ENCODE measurements at places on chromosomes 16 and 17.
A peak's percentile ranks its signal among the peaks of the same experiment; 100 is the strongest.

- DNase-seq: peak; percentile 45
Observed at GRCh38 chr17:7589204-7589868, 558 bp downstream of the SOX15 start.

GRCh38 chr16:48117217-48118105 lies 38.3 kb downstream of the ABCC12 start:
- DNase-seq: no peak

DNA sequence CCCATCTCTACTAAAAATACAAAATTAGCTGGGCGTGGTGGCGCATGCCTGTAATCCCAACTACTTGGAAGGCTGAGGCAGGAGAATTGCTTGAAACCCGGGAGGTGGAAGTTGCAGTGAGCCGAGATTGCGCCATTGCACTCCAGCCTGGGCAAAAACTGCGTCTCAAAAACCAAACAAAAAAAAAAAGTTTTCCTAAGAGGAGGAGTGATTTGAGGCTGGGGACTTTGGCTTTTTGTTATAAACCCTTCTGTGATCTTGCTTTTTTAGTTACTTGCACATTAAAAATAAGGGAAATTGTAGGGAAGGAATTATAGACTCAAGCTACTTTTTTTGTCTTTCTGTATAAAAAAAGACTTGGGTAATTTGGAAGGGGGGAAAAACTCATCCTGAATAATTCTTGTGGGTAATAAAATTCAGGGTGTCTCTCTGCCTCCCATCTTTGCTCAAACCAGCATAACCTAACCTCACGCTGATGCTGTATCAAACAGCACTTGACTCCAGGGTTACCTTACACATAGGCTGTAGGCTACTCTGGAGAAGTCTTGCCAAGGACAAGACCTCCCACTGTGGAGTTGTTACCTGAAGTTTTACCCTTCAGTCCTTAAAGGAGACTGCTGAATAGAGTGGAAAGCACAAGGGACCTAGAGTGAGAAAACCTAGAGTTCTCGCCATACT lies 1.7 kb upstream of the CDR2 start:
- no peak for DNase-seq

GRCh38 chr16:85571563-85571812 lies 41.6 kb upstream of the GSE1 start:
- no peak for DNase-seq

DNA sequence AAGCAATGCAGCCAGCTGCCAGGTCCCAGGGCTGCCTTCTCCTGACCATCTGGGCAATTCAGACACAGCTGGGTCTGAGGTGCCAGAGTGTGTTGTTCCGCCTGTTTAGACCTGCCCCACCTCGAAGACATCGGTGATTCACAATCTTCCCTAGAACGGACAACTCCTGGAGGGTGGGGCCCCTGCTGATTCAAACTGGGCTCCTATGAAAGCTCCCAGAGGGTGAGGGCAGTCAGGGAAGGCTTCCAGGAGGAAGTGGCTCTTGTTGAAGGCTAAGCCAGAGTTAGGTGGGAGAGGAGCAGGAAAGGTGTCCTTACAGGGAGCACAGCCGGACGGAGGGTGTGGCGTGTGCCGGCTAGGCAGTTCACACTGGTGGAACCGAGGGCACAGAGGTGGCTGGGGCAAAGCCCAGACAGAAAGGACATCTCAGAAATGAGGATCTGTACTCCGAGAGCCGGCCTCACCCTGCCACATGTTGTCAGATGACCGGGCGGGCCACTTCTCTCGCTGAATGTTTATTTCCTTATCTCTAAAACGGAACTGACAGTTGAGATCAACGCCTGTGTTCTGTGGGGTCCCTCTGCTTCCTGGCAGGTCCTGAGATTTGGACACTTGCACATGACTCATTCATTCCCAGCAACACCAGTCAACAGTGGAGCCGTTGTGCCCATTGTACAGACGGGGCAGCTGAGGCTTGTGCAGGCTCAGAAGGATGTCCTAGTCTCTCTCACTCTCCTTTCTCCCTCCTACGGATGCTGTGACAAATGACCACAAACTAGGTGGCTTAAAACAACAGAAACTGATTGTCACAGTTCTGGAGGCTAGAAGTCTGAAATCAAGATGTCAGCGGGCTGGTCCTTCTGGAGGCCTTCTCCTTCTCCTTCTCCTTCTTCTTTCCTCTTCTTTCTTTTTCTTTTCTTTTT lies 26.9 kb upstream of the LITAF start:
- DNase-seq: no peak

DNA sequence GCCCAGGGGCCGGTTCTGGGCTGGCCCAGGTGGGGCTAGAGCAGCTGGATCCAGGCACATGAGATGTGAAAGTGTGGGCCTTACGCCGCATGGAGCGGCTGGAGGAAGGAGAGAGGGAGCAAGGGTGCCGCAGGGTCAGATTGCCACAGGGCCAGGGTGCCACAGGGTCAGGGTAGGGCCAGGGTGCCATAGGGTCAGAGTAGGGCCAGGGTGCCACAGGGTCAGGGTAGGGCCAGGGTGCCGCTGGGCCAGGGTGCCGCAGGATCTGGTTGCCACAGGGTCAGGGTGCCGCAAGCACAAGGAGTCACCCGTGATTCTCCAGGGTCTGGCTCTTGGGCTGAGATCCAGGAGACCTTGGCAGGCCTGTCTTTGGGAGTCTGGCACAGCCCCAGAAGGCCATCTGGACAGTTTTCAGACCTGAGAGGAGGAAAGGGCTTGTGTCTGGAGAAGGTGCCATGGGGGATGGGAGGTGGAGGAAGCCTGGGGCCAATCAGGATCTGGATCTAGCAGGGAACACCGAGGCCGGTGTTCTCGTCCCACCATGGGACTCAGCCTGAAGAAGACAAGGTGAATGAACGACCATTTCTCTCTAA lies 13.1 kb upstream of the LASP1NB start:
- no peak for DNase-seq

GRCh38 chr17:47231866-47232265 lies 21.8 kb upstream of the ITGB3 start:
- DNase-seq: no peak

- no peak for DNase-seq
Observed at GRCh38 chr17:45688353-45688752, 95.8 kb upstream of the CRHR1 start.

DNA sequence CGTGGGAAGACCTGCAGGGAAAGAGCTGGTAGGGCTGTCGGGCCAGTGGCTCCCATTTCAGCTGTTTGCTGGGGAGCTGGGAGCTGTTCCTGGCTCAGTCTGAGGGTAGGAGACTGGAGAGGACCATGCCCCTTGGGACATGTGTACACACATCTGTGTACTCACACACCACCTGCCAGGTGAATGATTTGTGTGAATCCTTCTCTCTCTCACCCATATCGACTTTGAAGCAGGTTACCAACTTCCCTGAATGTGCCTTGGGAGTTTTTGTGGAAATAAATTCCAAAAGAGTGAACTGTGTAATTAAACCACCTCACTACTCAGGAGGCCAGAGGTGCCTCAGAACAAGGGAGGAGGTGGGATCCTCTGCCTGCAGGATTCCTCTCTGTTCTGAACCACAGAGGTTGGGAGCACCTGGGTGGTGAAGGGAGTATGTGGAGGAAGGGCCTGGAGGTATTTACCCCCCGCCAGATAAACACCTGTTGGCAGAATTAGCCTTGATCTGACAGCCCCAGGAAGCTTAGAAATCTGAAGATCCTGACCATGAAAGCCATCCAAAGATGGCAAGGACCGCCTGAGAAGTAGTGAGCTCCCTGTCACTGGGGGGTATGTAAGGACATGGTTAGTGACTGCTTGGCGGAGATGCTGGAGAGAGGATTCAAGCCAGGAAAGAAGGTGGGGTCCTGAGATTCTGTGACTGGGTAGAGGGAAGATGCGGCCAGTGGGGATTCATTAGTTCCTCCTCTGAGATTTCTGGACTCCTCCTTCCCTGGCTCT lies 3.3 kb downstream of the ABCC3 start:
- DNase-seq: no peak

- DNase-seq: no peak
Observed at GRCh38 chr17:5069724-5070123, 8.5 kb upstream of the ZFP3 start.

All from stimulated activated CD4-positive, alpha-beta T cell treated with anti-CD3 and anti-CD28 coated beads, TNF-alpha, amount 100 ng/mL, for 4 hours (primary cell).